Left forelimb (tissue), 1 donor: ENCODE measurements at places on chromosomes 13 and 19.

GRCh38 chr13:96934889-96935489, 59.3 kb downstream of the OXGR1 start:
- no peak for DNase-seq

- DNase-seq = no peak
Observed at GRCh38 chr13:61192826-61193225, 222.8 kb downstream of the PCDH20 start.

- no peak for DNase-seq
Observed at GRCh38 chr13:113448885-113449692, 4.2 kb downstream of the ADPRHL1 start.

DNA sequence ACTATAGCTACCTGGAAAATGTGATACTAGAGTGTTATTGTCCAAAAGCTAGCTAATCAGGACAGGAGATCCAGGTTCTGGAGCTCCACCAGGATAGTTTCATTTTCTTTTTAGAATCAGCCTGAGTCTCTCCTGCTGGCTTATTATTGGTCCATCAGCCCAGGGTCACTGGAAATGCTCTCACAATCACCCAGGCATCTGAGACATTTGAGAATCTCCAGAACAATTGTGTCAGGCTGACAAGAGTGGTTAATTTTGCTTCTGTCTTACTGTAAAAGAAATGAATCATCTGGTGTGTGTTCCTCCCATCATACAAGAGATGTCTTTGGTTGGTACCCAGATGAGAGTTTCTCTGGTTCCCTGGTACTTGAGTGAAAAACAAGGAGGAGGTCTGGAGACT, 43.6 kb upstream of the ZNF681 start:
- DNase-seq = no peak

DNA sequence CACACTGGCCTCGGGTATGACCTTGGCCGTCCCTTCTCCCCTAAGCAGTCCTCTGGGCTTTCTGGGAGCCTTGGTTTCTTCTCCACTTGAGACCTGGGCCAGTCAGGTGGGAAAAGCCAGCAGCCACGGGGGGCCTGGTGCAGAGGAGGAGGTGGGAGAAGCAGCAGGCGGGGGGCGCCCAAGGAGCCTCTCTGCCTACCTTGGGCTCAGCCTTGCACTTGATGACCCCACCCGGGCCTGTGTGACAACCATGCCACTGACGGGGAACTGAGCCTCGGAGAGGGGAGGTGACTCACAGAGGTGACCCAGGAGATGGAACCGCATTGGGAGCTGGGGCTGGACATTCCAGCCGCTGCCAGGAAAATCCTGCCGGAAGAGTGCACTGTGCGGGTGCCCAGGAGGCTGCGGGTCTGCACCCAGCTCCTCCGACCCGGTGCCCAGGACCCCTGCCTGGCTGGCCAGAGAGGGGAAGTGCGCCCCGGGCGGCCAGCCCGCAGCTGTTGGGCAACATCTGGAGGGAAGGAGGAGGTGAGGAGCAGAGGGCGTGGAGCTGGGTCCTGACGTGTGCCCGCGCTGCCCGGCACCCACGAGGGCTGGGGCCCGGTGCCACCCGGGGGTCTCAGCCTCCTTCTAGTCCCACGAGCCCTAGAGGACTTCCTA, 23.4 kb upstream of the SLC7A10 start:
- DNase-seq = no peak

- no peak for DNase-seq
Observed at GRCh38 chr19:27889156-27889555, 1323.8 kb downstream of the UQCRFS1 start.

GRCh38 chr19:38247734-38248268, 8.4 kb downstream of the PPP1R14A start:
- no peak for DNase-seq

GRCh38 chr19:2475018-2475701, 767 bp upstream of the GADD45B start:
- DNase-seq = no peak

- DNase-seq = no peak
Observed at GRCh38 chr13:34156841-34157365, 339.0 kb downstream of the RFC3 start.

- DNase-seq = no peak
Observed at GRCh38 chr13:22073718-22074117, 402.8 kb downstream of the FGF9 start.

DNA sequence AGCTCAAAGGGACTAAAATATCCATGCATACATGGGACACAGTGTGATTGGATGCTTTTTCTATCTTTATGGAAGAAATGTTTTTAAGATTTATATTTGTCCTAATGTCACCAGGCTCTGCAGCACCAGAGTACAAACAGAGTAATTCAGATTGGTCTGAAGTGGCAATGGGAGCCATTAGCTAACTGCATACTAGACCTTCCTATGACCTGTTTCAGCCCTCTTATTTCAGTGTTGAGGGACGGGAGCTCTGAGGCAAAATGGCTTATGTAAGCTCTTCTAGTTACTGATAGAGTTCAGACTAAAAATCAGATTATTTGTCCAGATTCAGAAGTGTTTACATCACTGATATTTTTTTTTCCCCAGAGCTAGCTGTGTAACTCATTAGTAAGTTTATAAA, 4.9 kb downstream of the SLAIN1 start:
- DNase-seq = no peak

DNA sequence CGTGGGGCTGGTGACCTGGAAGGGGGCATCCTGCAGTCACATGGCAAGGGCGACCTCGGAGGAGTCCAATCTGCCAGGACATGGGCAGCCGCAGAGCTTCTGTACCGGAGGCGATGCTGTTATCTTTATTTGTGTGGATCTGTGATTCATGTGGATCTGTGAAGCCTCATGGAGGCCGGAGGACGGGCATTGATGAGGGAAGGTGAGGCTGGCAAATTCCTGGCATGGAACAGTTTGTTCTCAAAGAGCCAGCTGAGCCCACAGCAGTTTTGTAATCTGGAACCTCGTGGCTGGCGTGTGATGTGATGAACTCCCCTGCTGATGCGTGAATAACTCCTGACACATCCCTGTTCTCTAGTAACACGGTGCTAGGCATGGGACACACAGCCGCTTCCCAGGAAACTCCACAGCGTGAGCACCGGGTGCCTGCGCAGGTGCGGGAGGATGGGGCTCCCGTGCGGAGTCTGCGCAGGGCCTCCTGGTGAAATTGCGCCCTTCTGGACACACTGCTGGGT, 40.4 kb downstream of the ATP11A start:
- DNase-seq = no peak

GRCh38 chr19:19257137-19257536, 16.0 kb downstream of the TM6SF2 start:
- DNase-seq = no peak

DNA sequence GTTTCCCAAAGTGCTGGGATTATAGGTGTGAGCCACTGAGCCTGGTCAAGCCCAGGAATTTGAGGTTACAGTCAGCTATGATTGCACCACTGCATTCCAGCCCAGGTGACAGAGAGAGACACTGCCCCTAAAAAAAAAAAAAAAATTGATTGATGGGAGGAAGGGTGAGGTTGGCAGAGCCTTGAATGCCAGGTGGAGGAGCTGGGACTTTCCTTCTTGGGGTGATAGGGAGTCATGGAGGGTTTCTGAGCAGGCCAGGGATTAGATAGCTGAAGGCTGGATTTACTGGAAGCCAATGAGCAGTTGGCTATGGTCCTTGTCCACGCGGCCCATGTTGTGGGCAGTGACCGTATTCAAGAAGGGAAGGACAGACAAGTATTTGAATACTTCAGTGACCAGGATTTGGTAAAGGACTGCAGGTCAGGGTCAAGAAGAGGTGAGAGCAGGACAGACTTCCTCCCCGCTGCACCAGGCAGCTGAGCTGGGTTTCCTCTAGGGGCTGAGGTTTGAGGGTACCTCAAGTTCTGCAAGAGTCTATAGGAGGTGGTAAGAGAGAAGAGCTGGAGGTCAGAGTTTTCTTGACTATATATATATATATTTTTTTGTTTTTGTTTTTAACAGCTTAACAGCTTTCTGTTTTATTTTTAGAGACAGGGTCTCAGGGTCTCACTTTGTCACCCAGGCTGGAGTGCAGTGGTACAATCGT, 6.9 kb upstream of the ICAM4 start:
- DNase-seq = no peak

GRCh38 chr13:57946361-57946760, 314.8 kb downstream of the PCDH17 start:
- no peak for DNase-seq

DNA sequence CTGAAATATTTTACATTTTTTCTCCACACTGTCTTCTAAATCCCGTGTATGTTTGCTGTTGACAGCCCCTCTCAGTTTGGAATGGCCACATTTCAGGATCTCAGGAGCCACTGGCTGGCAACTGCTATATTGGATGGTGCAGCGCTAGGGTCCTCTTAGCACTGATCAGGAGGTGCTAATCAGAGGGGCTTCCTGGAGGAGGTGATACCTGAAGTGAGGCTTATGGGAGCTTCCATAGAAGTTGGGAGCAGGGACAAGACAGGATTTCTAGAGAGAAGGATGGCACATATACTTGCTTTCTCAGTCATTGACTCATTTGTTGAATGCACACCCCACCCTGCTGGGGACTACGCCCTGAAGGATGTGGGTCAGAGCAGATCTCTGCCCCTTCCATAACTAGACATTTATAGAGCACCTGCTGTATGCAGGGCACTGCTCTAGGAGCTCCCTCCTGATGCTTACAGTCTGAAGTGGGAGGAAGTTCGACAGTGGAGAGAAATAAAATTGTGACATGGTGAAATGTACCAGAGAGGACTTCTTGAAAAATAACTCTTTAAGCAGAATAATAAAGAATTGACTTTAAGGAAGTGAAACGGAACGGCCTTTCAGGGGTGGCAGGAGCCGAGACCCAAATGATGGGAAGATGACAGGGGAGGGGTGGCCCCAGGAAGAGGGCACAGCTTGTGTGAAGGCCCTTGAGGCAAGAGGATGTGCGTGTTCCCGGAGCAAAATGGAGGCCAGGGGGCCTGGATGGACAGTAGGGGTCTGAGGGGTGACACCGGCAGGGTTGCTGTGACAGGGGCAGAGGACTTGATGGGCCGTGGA, 13.1 kb downstream of the AP2A1 start:
- no peak for DNase-seq

DNA sequence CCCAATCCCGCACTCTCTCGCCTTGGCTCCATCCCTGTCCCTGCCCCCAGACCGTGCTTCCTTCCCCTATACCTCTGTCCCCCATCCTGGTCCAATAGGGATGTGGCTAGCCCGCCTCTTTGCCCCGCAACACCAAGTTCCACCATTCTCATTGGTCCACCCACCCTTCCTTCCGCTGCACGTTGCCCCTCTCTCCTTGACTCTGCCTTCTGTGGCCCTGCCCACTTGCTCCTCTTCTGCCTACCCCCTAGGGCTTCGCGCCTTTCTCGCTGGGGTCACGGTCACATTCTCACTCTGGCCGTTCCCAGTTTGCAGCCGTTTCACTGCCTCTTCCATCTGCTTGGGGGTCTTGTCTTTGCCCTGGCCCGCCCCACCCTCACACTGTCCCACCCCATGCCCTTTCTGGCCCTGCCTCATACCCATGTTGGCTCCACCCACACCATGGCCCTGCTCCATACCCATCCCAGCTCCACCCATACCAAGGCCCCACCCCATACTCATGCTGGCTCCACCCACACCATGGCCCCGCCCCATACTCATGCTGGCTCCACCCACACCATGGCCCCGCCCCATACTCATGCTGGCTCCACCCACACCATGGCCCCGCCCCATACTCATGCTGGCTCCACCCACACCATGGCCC, 4.5 kb upstream of the ARHGAP45 start:
- DNase-seq = no peak

GRCh38 chr13:89029062-89029461, 1357.9 kb downstream of the SLITRK5 start:
- no peak for DNase-seq

DNA sequence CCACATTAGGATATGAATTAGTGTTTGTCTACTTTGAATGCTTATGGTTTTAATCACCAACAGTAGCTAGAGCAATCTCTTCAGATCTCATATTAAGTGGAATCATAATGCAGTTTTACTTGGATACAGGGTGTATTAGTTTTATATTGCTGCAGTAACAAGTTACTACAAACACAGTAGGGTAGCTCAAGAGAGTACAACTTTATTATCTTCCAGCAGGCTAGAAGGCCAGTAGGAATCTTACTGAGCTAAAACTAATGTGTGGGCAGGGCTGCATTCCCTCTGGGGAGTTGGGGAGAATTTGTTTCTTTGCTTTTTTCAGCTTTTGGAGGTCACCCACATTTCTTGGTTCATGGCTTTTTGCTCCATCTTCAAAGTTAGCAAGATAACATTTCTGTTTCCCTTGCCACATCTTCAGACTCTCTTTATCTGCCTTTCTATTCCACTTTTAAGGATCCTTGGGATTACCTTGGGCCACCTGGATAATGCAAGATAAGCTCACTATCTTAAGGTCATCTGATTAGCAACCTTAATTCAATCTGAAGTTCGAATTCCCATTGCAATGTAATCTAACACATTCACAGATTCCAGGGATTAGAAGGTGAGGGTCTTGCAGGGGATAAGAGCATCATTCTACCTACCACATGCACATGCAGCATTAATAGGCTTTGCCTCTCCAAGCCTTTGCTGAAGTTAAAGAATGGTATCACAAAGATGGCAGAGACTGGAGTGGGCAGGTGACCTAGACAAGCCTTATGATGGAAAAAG, 134.1 kb upstream of the SLC10A2 start:
- no peak for DNase-seq

DNA sequence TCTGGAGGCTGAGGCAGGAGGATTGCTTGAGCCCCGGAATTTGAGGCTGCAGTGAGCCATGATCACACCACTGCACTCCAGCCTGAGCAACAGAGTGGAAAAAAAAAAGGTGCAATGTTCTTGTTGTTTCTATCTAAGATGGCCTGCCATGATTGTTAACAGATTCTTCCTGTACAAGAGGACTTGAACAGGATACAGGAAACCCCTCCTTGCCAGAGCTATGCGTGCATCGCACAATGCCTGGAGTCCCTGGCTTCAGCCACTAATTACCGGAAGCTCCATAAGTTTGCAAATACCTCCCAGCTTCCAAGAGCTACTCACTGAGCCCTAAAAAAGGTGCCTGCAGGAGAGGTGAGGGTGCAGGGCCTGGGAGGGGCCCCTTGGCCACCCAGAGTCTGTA, 13.1 kb upstream of the HIF3A start:
- DNase-seq = no peak

DNA sequence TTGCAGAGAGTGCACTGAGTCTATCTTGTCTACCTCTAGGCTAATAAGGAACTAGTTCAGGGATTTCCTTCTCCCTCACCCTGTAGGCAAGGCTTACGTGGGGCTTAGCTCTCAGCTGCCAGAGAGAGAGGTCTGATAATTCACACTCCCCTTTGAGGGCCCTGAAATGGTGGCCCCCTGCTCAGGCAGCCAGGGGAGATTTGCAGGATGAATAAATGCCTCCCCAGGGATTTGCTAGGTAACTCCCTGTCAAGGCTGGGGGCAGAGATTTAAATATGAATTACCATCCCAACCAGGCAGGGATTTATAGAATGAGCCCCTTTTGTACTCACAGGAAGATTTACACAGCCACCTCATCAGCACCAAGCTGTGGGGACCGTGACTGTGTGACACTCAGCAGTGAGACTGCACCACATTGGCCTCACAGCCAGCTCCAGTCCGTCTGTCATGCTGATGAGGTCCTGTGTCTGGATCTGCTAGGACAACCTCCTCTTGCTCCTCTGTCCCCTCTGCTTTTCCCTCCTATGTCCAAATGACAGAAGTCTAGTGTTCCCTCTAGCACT, 73.4 kb downstream of the CBY2 start:
- no peak for DNase-seq
